ENCODE measurements at places on chromosomes 12 and 14.
A peak's percentile ranks its signal among the peaks of the same experiment; 100 is the strongest.

- no peak for DNase-seq
Measured at GRCh38 chr14:50230401-50230700, 1.0 kb downstream of the SOS2 start.

GRCh38 chr12:3882896-3883564 is 9.8 kb upstream of the PARP11 start:
- DNase-seq: no peak

DNA sequence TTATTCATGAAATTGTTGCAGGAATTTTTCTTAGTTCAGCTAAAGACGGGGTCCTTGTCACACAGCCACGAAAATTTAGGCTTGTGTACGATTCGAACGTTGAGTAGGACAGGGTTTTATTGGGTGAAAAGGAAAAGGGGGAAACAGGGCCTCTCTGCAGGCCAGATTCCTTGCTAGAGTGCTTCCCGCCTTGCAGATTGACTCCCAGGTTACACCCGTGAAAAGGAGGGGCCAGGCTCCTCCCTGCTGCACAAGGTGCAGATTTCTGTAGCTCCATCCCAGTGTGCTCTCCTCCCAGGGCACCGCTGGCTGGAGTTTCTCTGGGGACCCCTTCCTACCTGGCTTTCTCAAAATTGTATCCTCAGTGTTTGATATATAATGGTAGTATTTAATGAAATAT is 221.5 kb downstream of the ERC1 start:
- no peak for DNase-seq

DNA sequence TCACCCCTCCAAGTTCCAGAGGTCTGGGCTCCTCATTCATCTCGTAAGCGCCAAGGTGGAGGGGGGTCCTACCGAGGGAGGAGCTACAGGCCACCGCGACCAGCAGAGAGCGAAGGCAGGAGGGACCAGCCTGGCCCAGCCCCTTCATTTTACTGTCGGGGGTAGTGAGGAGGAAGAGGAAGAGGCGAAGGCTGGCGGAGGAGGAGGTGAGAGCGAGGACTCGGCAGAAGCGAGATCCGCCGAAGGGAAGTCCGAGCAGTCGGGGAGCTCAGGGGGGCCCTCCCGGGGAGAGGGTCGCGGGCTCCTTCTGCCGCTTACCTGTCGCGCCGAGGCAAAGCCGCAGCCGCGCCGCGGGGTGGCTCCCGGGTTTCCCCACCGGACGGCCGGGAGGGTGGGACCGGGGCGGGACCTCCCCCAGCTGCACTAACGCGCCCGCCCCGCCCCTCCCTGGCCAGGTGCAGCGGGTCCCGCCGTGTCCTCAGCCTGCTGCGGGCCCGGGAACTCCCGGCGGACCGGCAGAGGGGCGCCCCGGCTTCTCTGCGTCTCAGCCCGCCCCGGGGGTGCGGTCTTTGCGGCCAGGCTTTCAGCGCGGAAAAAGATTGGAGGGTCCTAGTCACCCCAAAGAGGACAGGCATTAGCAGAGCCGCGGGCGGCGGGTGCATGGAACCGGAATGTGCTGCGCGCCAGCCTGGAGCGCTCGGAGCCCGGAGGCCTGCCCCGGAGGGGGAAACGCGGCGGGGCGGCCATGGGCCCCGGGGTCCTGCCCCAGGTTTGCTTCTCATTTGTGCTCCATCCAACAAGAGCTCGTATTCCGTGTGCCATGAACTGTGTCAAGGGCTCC is at the start of gene GALNT6:
GALNT6 (minus strand) TSS at position 124 of the 841 bp plus-strand sequence. CDS start 11,625 bp downstream, outside the sequence.
- peak; percentile 87 for DNase-seq

DNA sequence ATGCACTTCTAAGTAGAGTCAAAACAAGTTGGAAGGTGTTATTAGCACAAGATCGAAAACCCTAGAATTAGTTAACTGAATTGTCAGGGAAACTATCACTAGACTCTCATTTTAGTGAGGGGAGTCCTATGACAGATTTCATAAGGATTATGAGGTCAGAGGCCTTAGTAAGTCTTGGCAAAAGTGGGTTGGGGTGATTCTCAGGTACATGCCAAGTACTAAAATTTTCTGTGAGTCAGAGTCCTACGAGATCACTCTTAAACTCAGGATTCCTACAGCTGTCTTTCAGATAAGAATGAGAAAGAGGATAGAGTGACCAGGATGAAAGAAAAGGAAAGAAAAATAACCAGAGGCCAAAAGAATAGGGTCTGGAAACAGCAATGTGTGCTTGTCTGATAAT is 50.8 kb upstream of the BBS10 start:
- no peak for DNase-seq

GRCh38 chr14:57871459-57872080 is 5.7 kb upstream of the SLC35F4 start:
- no peak for DNase-seq

DNA sequence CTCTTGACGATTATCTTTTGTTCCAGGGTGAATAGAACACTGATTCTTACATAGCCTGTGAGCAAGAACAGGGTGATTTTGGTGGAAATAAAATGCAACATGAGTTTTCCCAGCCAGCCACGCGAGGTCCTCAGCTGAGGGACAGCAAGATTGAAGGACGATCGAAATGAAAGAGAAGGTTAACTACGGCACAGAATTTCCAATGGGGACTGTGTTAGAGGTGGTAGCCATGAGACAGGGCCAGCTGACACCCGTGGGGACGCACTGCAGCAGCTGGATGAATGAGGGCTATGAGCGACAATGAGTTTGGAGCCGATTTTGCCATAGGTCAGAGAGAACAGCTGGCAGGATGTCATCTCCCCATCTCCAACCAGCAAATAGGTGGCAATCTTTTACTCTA is 243.4 kb upstream of the PELI2 start:
- no peak for DNase-seq

DNA sequence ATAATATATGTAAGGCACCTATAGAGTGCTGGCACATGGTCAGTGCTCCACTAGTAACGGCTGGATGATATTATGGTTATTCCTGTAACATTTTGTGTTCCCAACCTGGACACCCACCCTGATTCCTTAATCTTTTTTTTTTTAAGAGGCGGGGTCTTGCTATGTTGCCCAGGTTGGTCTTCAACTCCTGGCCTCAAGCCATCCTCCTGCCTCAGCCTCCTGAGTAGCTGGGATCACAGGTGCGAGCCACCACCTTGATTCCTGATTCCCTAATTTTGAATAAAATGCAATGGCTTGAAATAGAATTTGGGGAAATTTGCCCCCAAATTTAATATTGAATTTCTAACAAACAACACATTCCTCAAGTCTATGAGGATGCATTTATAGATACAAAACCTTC is 7.4 kb downstream of the C14orf93 start:
- DNase-seq: no peak

DNA sequence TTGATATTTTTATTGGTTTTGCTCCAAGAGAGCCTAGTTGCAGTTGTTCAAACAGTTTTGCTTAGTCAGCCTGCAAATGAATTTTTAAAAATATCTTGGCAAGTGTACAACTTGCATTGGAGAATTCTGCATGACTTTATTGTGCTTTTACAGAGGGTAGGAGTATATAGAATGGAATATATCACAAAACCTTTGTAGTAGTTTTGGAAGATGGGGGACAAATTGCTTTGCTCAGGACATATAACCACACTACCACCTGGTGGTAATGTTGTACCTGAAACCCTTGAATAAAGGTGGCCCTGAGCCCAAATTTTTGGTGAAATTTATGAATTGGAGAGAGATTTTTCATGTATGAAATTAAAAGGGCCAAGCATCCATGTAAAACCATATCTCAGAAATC is 645.2 kb downstream of the MED13L start:
- DNase-seq: no peak

DNA sequence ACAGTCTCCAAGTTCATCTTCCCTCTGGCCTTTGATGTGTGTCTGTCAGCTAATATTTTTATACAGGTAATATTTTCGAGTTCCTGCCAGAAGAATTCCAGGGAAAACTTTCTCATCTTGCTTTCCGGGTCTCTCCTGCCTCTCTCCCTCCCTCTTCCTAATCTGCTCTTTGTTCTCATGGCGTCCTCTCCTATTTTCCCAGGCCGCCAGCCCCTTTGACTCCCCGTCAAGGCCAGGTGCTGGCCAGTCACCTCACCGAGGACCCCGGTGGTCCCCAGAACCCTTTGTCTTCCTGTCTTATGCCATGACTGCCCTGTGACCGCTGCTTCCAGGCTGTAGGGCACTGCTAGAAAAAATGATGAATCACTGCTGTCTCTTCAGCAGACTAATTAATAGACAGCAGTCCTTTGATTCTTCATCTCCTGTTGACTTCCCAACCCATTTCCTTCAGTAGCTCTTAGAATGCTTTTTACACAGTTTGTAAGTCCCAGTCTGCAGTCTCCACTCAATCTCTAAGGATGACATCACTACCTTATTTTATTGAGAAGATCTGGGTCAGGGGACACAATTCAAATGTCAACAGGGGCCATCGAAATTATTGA is 40.7 kb downstream of the PPFIBP1 start:
- DNase-seq: no peak

DNA sequence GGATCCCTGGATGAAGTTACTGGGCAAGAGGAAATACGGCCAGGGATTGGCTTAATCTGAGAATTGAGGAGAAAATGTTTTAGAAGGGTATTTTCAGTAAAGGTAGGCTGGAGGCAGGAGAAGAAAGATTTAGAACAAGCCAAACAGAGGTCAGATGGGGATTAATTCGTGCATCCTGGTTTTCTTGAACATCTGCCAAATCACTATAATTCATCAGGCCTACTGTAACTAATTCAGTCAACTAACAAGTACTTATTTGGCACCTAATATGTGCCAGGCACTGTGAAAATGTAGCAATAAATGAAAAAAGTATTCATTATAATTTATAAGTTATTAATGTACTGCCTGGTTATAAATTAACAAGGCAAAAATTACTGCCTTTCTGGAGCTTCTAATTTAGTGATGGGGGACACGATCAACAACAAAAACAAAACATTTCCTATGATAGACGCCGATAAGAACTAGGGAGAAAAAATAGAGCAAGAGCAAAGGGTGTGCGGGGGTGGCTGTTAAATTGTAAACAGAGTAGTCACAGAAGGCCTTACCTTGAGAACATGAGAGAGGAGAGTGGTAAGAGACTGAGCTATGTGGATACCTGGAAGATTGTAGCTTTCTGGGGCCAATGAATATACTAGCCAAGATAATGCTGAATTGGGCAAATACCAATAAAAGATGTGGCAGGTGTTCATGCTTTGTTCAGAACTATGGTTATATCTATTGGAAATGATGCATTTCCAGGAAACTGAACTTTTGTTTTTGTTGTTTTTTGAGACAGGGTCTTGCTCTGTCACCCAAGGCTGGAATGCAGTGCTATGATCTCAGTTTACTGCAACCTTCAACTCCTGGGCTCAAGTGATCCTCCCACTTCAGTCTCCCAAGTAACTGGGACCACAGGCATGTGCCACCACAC is 34.0 kb downstream of the DUSP16 start:
- no peak for DNase-seq

- DNase-seq: no peak
Measured at GRCh38 chr14:91858536-91859275, 8.6 kb downstream of the TC2N start.

DNA sequence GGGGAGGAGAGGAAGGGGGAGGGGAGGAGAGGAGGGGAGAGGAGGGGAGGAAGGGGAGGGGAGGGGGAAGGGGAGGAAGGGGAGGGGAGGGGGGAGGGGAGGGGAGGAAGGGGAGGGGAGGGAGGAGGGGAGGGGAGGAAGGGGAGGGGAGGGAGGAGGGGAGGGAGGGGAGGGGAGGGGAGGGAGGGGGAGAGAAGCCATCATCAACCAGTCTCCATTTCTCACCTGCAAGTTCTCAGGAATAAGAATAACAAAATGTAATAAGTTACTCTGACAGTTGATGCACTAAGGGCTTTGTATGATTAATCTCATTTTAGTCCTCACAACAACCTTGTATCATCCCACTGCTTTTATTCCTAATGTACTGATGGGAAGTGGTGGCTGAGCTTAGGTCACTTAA is 59.1 kb upstream of the TMEM263 start:
- no peak for DNase-seq

- peak; percentile 67 for DNase-seq
Measured at GRCh38 chr12:12891080-12891880, at the start of gene GPRC5A. Gene GPRC5A (plus strand): TSS chr12:12891562. CDS start chr12:12908250, 16,688 bp downstream.

- no peak for DNase-seq
Measured at GRCh38 chr12:20832911-20833310, 22.4 kb downstream of the SLCO1B3 start.

DNA sequence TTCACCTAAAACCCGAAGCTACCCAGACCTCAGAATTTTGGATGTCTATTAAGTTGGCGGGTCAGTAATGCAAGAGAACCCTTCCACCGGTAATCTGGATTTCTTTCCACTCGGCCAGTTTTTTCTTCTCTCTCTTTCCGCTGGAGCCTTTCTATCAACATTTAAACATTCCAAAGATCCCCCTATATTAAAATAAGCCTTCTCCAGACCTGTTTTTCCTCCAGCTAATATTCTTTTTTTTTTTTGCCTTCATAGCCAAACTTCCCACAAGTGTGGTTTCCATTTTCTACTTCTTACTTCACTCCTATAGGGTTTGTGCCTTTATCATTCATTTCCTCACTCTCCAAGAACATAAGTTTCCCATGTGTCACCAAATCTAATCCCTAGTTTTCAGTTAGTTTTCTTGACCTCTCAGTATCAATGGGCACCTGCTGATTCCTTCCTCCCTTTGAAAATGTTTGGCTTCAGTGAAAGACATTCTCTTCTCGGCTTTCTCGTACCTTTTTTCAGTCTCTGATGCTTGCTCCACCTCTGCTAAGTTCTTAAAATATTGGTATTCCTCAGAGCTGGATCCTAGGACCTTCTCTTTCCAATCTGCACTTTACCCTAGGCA is 583 bp upstream of the SDR39U1 start:
- DNase-seq: no peak

DNA sequence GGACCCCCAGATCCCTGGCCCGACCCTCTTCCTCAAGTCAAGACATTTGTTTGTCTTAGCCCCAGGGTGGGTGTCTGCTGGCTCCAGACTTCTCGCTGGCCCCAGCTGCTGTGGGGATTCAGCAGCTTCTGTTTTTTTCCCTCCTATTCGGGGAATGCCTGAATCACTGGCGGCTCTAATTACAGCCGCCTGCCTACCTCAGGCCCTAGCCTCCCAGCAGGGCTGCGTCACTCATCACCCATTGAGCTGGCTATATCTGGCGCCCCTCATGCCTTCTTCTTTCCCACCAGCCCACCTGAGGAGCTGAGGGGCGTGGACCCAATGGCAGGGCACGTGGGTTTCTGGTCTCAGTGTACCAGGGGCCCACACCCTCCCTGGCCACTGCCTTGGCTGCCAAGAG is 10.1 kb downstream of the KRT80 start:
- no peak for DNase-seq

DNA sequence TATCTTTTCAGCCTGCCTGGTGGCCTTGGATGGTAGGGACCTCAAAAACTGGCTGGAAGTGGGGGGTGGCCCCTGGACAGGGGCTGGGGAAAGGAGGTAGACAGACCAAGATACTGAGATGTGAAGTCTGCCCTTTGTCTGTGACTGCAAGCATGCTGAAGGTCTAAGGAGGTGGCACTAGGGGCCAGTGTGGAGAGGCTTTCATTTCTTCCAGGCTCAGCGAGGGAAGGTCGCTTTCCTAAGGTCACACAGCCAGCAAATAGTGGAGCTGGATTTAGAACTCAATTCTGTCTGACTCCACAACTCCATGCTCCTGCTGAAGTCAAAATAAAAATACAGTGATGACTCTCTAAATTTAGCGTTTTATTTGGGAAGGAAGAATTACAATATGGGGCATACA is 11.3 kb upstream of the PLBD2 start:
- no peak for DNase-seq

GRCh38 chr14:104680056-104680805 is 9.2 kb upstream of the INF2 start:
- no peak for DNase-seq

All from activated CD8-positive, alpha-beta memory T cell treated with anti-CD3 and anti-CD28 coated beads for 24 hours (primary cell).